ENCODE measurements at places on chromosomes 11 and 22. TPM values are rescaled to one million over a fixed set of nuclear protein-coding genes. Genes with fewer than 3 reads are reported as not detected.

- no peak overlapping the region for H3K27ac ChIP-seq
- no peak for DNase-seq
- H3K27me3 ChIP-seq = no peaks in the 10 kb centered on the region
- H3K4me1 ChIP-seq = no peaks in the 10 kb centered on the region
- no peaks in the 10 kb centered on the region for H3K36me3 ChIP-seq
These were observed 161.0 kb upstream of the SORL1-AS1 start for GRCh38 chr11:121613724-121614123.

Gene OR8K3
- not detected for total RNA-seq

- DNase-seq = no peak
- H3K4me3 ChIP-seq = no peak overlapping the region
- no peaks in the 10 kb centered on the region for H3K27me3 ChIP-seq
- H3K4me1 ChIP-seq = no peaks in the 10 kb centered on the region
- H3K36me3 ChIP-seq = peaks cover 100% of the 10 kb centered on the region
- H3K27ac ChIP-seq = no peak overlapping the region
These were observed 16.3 kb downstream of the CPSF7 start for GRCh38 chr11:61413496-61413895.

Gene INS
- total RNA-seq = not detected

DNA sequence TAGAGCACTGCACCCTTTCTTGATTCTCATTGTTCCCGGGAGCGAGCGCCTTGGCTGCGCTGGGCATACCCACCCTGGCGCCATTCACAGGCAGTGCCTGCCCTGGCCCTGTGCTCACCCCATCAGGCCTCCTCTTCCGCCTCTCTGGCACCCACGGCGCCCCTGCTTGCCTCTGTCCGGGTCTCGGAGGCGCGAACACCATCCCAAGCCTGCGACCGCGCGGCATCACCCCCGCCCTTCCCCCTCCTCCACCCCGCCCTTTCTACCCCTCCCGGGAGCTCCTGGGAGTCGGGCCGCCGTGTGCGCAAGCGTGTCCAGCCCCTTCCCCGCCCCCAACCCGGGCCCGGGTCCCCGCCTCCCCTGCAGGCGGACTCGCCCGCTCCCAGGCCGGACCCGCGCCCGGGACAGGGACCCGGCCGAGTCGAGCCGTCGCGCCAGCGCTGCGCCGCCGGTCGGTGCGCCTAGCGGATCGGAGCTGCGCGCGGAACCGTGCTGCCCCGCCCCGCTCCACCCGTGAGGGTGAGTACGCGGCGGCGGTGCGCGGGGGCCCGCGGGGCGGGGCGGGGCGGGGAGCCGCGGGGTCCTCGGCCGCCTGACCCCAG, at the start of gene ST3GAL4:
Gene ST3GAL4 (plus strand): TSS at position 363 of the 602 bp plus-strand sequence. CDS start 50,470 bp downstream, outside the sequence.
- no peaks in the 10 kb centered on the region for H3K36me3 ChIP-seq
- H3K4me3 ChIP-seq = peak within 1 kb of the TSS; percentile 57
- peak; percentile 79 for DNase-seq
- peak within 1 kb of the TSS; percentile 81 for H3K27ac ChIP-seq
- H3K4me1 ChIP-seq = peaks cover 44% of the 10 kb centered on the region
- no peaks in the 10 kb centered on the region for H3K27me3 ChIP-seq

DNA sequence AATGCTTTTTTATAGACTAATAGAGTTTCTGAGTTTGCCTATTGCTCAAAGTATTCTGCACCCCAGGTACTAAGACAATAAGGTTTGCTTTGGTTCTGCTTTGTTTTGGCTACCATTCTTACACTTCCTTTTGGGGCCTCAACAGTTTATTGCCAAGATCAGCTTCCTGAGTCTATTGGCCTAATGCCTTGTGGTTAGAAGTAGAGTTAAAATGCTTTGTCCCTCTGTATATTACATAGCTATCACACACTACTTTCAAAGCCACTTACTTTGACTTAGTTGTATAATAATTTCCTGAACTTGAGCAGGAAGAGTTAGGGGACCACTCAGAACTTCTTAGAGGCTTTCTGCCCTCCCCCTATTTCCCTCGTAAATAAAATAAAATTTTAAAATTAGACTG, 96.5 kb downstream of the DLG2 start:
- H3K36me3 ChIP-seq = no peaks in the 10 kb centered on the region
- DNase-seq = no peak
- no peak overlapping the region for H3K4me3 ChIP-seq
- H3K27me3 ChIP-seq = no peaks in the 10 kb centered on the region
- no peaks in the 10 kb centered on the region for H3K4me1 ChIP-seq

- DNase-seq = no peak
- H3K4me3 ChIP-seq = no peak overlapping the region
- no peaks in the 10 kb centered on the region for H3K4me1 ChIP-seq
- no peak overlapping the region for H3K27ac ChIP-seq
- no peaks in the 10 kb centered on the region for H3K27me3 ChIP-seq
- H3K36me3 ChIP-seq = no peaks in the 10 kb centered on the region
These were observed 12.7 kb upstream of the TMEM218 start for GRCh38 chr11:125123947-125124617.

Gene PGA4
- total RNA-seq = not detected

Gene NLRP6
- total RNA-seq = not detected

GRCh38 chr11:4093519-4094347, 866 bp upstream of the RRM1 start:
- peaks cover 32% of the 10 kb centered on the region for H3K4me1 ChIP-seq
- peak overlapping the region; percentile 92 for H3K27ac ChIP-seq

Gene LDHA
- 913 TPM for total RNA-seq

- H3K27me3 ChIP-seq = no peaks in the 10 kb centered on the region
- no peak for DNase-seq
- no peaks in the 10 kb centered on the region for H3K4me1 ChIP-seq
- H3K27ac ChIP-seq = no peak overlapping the region
These were observed 32.2 kb upstream of the GRIA4 start for GRCh38 chr11:105577641-105578040.

GRCh38 chr22:36986242-36986821, 32.9 kb downstream of the TST start:
- no peak for DNase-seq
- no peak overlapping the region for H3K27ac ChIP-seq
- H3K36me3 ChIP-seq = no peaks in the 10 kb centered on the region
- peaks cover 20% of the 10 kb centered on the region for H3K27me3 ChIP-seq

Gene UQCC3
- 14.9 TPM for total RNA-seq

Gene CFAP300
- total RNA-seq = 2.1 TPM

DNA sequence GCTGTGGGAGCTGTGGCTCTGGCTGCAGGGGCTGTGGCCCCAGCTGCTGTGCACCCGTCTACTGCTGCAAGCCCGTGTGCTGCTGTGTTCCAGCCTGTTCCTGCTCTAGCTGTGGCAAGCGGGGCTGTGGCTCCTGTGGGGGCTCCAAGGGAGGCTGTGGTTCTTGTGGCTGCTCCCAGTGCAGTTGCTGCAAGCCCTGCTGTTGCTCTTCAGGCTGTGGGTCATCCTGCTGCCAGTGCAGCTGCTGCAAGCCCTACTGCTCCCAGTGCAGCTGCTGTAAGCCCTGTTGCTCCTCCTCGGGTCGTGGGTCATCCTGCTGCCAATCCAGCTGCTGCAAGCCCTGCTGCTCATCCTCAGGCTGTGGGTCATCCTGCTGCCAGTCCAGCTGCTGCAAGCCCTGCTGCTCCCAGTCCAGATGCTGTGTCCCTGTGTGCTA, 514 bp downstream of the KRTAP5-9 start:
- H3K4me1 ChIP-seq = no peaks in the 10 kb centered on the region
- no peaks in the 10 kb centered on the region for H3K36me3 ChIP-seq
- H3K4me3 ChIP-seq = no peak overlapping the region
- DNase-seq = no peak
- H3K27ac ChIP-seq = no peak overlapping the region

DNA sequence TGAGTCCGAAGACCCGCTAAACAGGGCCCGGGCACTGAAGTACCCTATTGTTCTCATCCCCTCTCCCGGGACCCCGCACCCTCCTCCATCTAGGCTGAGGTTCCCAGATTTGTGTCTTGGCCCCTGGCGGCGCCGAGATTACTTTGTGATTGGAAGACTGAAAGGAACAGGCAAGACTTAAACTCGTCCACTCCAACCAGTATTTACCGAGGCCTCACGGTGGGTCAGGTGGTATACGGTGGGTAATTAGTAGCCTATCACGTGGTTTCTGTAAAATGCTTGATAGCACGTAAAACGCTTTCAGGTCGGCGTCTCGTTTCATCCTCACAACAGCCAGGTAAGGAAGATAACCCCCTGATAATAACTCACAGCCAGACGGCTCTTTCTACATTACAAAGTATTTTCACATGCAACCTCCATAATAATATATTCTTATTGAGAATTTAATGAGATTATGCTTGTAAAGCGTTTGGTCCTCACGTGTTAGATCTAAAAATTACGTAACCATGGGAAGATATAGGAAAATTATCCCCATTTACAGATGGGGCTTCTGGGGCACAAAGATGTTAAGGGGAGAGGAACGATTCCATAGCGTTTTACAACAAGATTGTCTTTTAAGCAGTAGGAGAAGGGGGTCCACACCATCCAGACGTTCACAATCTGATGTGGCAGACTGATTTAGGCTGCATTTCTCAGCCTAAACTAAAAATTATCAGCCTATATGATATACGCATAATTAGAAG, 642 bp upstream of the PIK3C2A start:
- no peaks in the 10 kb centered on the region for H3K27me3 ChIP-seq
- H3K4me3 ChIP-seq = peak overlapping the region; percentile 89
- H3K4me1 ChIP-seq = peaks cover 23% of the 10 kb centered on the region

DNA sequence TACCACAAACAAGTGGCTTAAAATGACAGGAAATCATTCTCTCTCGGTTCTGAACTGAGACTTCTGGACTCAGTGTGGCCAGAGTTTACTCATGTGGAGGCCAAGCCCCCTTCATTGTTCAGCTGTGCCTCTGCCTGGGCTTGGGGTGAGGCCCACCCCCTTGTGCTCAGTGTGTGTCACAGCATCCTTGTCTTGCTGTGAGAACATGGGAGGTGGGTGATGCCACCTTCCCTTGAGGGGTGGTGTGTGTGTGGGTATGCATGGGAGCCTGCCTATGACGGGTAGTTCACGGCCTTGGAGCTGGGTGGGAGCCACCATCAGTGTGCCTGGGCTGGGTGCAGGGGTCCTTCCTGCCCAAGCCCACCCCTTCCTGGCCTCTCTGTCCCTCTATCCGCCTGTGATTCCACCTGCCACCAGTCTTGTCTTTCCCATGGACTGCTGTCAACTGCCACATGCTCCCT, 101.7 kb downstream of the MORC2 start:
- no peaks in the 10 kb centered on the region for H3K27me3 ChIP-seq
- no peaks in the 10 kb centered on the region for H3K4me1 ChIP-seq
- no peak for DNase-seq
- no peak overlapping the region for H3K27ac ChIP-seq

GRCh38 chr22:44128958-44129618, 51.6 kb upstream of the PARVG start:
- no peak overlapping the region for H3K4me3 ChIP-seq
- H3K36me3 ChIP-seq = no peaks in the 10 kb centered on the region
- no peak for DNase-seq
- no peaks in the 10 kb centered on the region for H3K27me3 ChIP-seq
- no peak overlapping the region for H3K27ac ChIP-seq

All from SJSA1 (cell line).